BJ (cell line): ENCODE measurements at places on chromosomes 16 and 17.

GRCh38 chr17:75642784-75643642, 9.8 kb downstream of the SMIM5 start:
- DNase-seq: no peak

DNA sequence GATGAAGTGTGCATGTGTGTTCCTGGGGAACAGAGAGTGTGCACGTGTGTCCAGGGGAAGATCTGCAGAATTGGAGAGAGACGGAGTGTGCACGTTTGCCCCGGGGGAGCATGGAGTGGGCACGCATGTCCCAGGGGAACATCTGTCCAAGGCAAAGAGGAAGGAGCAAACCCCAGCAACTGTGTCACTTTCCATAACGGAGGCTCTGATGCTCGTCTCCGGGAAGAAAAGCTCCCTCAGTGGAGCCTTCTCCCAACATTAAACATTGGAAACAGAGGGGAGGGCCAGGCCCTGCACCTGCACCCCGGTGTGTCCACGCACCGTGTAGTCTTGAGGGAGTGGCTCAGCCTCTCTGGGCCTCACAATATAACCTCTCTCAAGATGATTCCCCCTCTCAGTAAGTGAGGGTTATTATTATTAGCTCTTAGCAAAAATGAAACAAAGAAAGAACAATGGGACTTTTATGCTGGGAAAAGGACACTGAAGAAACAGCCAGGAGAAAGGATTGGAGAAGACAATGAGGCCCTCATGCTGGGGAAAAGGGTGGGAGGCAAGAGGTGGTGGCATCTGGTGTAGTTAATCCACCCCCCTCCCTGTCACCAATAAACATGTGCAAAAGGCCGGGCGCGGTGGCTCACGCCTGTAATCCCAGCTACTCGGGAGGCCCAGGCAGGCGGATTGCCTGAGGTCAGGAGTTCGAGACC, 7.6 kb downstream of the RAB40B start:
- no peak for DNase-seq

- peak; percentile 46 for DNase-seq
These were observed 5.0 kb downstream of the CA4 start for GRCh38 chr17:60154616-60155426.

DNA sequence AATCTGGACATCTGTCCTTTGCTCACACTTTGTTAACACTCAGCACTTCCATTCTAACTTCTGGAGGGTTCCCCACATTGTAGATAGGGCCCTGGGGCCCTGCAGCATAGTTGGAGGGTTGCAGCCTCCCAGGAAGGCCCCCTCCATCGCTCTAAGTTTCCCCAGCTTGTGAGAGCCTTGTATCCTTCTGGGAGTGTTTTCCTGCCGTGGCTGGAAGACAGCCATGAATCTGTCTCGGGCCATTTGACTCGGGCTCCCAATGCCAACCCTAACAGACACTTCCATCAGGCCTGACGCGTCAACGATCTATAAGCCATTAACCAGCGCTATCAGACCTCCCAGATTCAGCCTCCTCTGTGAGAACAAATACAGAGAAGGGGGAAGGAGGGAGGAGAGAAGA, 263.7 kb upstream of the RPL38 start:
- no peak for DNase-seq

- no peak for DNase-seq
These were observed 239.6 kb downstream of the UTP18 start for GRCh38 chr17:51499897-51500296.

- no peak for DNase-seq
These were observed 137.6 kb downstream of the COPRS start for GRCh38 chr17:31721291-31722025.

DNA sequence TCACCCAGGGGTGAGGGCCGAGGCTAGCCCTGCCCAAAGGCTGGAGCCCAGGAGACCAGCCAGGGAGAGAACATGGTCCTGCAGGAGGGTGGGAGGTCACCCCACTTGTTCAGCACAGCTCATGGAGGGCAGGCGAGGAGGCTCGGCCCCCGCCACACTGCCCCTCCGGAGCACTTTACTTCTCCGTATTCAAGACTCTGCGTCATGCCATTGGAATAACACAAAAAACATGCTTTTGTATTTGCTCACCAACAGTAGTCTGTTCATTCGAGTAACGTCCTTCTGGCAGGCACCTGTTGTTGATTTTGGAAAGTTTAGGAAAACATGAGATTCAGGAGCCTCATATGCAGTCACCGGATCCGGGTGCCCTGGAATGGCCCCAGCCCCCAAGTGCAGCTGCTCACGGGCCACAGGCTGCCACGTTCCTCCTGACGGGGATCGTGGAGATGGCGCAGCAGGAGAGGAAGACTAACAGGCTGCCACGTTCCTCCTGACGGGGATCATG, 81.1 kb upstream of the DNAH17 start:
- DNase-seq: peak; percentile 73

DNA sequence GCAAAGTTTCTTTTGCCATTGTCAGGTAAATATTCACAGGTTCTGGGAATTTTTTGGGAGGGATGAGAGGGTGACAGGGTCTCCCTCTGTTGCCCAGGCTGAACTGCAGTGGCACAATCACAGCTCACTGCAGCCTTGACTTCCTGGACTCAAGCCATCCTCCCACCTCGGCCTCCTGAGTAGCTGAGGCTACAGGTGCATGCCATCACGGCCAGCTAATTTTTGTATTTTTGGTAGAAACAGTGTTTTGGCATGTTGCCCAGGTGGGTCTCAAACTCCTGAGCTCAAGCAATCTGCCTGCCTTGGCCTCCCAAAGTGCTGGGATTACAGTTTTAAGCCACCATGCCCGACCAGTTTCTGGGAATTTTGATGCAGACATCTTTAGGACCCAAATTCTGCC, 53.0 kb downstream of the IQCK start:
- no peak for DNase-seq

GRCh38 chr17:1216217-1217088, 36.7 kb upstream of the ABR start:
- no peak for DNase-seq

GRCh38 chr17:79859676-79860615, 20.7 kb upstream of the CBX4 start:
- no peak for DNase-seq

- peak; percentile 20 for DNase-seq
These were observed 34.5 kb downstream of the YWHAE start for GRCh38 chr17:1365445-1366039.
